Right ventricle myocardium superior (tissue), 1 donor: ENCODE measurements at places on chromosomes 16 and 17.

DNA sequence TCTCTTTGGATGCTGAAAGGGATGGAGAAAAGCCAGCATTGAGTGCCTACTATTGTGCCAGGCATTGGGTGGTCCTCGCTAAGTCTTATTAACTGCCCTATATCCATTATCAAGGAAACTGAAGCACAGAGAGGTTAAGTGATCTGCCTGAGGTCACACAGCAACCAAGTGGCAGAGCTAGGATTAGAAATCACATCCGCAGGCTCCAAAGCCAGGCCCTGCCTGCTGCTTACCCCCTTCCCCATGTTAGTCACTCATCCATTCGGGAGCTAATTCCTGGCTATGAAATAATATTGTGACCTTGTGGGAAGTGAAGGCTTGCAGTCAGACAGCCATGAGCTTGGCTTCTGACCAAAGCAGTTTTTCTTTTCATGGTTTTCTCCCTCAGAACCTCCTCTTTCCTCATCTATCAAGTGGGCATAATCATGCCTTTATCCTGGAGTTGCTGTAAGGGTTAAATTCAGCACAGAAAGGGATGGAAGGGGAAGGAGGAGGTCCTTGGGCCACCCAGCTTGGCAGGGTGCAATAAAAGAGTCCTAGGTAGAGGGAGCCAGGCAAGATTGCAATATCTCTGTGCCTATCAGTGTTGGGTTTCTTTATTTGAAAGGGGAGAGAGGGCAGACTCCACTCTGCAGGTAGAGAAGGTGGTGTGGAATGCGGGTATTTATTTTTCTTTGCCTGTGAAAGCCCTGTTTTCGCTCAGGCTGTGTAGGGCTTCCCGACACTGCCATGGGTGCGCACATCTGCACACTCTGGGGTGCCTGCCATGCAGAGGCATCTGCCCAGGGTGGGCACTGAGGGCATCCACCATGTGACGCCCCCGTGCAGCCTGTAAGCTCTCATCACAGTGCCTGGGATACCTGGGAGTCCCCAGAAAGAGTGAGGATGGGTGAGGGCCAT is 11.3 kb downstream of the RAI1 start:
- DNase-seq: no peak

DNA sequence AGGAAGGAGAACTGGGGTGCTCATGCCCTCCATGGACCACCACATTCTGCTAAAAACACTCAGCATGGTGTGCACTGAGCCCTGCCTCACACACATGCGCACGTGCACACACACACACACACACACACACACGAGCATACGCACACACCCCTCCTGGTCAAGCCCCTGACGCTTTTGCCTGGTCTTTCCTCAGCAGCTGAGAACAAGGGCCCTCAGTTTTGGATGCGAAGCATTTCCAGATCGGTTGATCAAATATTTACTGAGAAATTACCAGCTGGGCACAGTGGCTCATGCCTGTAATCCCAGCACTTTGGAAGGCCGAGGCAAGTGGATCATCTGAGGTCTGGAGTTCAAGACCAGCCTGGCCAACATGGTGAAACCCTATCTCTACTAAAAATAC is 20.1 kb upstream of the RAI1 start:
- no peak for DNase-seq

- no peak for DNase-seq
These were observed at the start of gene CA10 for GRCh38 chr17:52158450-52159042. TSS of gene CA10 (minus strand) at chr17:52158714.

- DNase-seq: no peak
These were observed 1.9 kb upstream of the CLEC19A start for GRCh38 chr16:19283637-19284036.

DNA sequence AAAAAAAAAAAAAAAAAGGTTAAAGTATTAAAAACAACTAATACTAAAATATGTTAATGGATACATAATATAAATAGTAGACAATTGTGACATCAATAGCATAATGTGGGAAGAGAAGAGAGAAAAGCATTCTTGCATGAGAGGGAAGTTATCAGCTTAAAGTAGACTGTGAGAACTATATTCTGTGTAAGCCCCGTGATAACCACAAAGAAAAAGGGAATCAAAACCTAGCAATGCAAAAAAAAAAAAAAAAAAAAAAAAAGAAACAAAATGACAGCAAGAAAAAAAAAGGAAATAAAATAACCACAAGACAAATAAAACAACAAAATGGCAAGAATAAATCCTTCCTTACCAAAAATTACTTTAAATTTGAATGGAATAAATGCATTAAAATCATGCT is 39.8 kb upstream of the MYLK3 start:
- DNase-seq: no peak

DNA sequence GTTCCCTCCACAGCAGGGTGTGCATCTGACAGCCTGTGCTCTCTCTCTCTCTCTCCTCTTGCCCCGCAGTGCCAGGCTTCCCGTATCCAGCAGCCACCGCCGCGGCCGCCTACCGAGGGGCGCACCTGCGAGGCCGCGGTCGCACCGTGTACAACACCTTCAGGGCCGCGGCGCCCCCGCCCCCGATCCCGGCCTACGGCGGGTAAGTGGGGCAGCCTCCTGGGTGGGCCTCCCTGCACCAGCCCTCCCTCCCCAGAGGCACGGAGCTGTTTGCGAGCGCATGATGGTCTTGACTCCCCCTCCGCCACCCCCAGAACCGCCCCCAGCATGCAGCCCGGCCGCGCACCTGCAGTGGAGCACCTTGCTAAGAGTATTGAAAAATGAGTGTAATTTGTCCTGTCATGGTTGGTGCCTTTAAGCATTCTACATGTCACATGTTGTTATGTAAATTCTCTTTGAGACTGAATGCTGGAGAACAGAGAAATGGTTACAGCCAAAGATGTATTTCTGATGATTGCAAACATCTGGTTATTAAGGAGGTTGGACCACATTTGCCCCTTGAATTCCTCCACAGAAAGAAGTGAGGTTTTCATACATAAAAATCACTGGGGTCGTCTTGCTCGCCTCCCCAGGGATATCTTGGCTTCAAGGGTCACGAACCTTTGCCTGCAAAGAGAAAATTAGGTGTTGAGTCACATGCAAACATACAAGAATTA is 321.3 kb downstream of the RBFOX1 start:
- no peak for DNase-seq

- DNase-seq: no peak
These were observed 242.5 kb downstream of the BCAS3 start for GRCh38 chr17:60920107-60920506.

GRCh38 chr17:47733674-47734410 is 806 bp downstream of the TBX21 start:
- no peak for DNase-seq

DNA sequence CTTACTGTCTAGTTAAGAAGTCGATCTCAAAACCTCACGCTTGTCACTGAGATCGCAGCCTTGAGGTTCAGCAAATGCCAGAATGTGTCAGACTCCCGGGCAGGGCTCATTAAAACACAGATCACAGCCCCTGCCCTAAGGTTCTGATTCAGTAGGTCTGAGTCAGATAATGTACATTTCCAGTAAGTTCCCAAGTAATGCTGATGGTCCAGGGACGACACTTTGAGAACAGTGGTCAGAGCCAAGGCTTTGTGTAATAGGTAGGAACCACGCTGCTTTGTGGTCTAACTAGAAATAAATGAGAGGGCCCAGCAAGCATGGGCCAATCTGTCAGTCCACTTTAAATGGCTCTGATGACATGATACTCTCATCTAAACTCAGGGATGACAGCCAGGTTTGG is 228.6 kb downstream of the ZFHX3 start:
- no peak for DNase-seq

GRCh38 chr16:87679593-87680271 is 77.4 kb downstream of the JPH3 start:
- no peak for DNase-seq

DNA sequence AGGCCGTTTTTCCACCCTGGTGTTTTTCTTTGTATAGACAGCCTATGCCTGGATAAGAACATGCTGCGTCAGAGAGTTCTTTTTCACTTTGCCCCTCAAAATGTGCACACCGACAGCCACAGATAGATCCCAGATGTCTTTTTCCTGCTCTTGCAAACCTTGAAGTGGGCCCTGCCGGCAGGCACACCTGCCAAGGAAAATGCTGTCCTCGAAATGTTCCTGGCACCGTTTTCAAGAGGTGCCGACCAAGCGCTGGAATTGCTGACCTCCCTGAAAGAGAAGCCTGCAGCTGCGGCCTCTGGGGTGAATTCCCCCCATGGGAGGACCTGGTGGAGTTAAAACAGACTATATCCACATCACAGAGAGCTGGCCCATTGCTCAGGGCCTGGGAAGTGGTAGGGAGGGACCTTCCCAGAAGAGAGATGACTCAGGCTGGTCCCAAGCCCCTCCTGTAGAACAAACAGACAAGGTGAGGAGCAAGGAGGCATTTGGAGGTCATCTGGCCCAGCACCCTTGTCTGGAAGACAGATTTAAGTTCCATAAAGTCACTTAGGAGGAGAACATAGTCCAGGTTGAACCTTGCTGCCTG is 668.1 kb downstream of the MAF start:
- no peak for DNase-seq

- no peak for DNase-seq
These were observed 10.2 kb upstream of the ETV4 start for GRCh38 chr17:43556292-43556691.

DNA sequence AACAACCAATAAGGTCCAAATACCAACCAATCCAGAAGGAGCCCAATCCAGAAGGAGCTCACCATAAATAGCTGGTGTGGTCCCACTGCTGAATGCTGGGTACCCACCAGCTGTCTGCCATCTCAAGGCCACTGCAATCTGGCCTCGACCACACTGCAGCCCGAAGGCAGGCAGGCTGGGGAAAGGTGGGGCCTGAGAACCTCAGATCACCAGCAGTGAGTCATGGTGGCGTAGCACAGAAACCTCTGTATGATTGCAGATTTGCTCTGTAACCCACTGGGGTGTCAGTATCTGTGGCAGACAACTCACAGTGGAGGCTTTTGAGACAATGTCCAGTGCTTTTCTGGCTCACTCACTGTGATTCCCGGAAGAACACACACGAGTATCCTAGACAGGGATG is 14.7 kb upstream of the CMTR2 start:
- no peak for DNase-seq

DNA sequence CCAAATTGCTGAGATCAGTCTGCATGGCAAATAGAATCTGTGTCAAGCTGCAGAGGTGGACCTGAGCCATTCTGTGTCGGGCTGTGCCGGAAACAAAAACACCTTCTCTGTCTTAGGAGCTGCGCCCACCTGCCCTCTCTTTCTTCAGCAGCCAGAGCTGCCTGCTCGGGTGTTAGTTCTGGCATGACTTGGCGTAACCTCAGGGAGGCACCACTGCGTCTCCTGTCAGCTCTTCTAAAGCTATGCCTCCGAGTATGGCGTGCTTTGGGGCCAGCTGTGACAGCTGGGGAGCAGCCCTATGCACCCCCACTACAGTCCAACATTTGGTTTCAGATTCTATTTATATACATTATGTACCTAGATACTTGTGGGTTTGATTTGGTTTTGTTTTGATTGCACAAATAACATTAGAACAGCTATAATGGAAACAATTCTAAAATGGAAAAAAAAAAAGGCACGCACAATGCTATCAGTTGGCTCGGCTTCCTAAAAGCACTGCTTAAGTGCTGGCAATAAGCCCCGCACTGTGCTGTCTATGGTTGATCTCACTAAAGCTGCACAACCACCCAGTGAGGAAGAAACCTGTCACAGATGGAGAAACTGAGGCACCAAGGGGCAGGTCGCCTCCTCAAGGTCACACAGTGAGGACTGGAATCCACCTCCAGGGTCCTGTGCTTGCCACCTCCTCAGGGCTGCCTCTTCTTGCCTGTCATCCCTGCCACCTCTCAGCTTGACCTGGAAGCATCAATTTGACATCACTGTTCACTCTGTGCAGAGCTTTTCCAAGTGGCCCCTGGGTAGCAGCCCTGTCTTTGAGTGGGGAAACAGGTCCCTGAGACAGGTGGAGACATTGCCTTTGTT is 18.7 kb upstream of the ADGRG1 start:
- DNase-seq: peak; percentile 34

GRCh38 chr17:57379237-57379894 is 123.0 kb downstream of the MSI2 start:
- DNase-seq: no peak

GRCh38 chr16:11794996-11795886 is 1.8 kb downstream of the ZC3H7A start:
- DNase-seq: no peak

DNA sequence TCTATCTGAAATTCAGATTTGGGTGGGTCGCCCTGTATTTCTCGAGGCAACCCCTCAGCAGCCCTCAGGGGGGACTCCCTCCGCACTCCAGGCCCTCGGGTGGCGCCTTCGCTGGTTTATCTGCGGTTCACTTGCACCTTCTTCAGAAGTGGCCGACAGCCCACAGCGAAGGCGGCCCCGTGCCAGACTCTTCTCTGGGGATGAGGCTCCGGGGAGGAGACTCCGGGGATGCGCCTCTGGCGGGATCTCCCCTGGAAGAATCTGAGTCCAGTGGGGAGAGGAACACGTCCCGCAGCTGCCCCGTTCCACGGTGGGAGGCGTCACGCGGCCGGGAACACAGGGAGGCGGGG is 63.9 kb upstream of the DNAJA2 start:
- peak; percentile 69 for DNase-seq

DNA sequence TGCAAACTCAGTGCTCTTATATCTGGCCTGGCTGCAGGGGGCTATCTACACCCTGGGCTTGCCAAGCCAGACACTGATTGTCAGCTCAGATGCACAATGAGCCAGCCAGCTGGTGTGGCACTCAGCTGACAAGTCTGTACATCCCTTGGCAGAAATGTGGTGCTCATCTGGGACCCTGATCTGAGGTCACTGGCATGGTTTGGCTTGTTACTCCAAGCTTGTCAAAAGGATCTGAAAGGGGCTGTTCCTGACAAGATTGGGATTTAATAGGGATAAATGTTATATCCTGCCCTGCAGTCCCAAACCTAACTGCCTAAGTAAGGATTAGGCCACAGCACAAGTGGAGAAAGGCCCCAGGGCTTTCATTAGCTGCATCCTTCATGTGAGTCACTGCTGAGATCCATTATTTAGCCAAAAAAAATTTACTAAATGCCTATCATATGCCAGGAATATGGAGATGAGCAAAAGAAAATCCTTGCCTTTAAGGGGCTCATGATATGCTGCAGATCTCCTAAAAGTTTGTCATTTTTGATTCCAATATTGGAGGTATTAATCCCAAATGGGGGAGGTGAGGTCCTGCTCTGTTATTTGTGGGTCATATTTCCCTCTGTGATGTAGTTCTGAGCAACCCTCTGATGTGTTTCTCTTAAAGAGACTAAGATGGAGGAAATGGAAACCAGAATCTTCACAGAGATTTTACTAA is 6.3 kb downstream of the SLC6A2 start:
- DNase-seq: no peak

GRCh38 chr17:50602836-50603235 is 31.8 kb upstream of the ABCC3 start:
- no peak for DNase-seq

DNA sequence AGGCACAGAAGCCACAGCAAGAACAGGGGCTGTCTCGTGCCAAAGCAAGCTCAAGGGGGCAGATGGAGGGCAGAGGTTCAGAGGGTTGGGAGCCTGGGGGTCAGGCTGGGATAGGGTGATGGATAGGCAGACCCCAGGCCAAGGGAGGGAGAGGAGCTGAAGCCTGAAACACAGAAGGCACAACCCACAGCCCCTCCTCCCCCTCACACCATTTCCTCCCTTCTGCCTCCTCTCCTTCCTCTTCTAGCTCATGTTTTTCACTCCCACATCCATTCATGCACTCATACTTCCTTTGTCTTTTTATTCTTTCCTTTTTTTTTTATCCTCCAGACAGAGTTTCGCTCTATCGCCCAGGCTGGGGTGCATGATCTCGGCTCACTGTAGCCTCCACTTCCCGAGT is 61.1 kb downstream of the SOCS1 start:
- no peak for DNase-seq
